ENCODE measurements at places on chromosomes 7 and 10.

DNA sequence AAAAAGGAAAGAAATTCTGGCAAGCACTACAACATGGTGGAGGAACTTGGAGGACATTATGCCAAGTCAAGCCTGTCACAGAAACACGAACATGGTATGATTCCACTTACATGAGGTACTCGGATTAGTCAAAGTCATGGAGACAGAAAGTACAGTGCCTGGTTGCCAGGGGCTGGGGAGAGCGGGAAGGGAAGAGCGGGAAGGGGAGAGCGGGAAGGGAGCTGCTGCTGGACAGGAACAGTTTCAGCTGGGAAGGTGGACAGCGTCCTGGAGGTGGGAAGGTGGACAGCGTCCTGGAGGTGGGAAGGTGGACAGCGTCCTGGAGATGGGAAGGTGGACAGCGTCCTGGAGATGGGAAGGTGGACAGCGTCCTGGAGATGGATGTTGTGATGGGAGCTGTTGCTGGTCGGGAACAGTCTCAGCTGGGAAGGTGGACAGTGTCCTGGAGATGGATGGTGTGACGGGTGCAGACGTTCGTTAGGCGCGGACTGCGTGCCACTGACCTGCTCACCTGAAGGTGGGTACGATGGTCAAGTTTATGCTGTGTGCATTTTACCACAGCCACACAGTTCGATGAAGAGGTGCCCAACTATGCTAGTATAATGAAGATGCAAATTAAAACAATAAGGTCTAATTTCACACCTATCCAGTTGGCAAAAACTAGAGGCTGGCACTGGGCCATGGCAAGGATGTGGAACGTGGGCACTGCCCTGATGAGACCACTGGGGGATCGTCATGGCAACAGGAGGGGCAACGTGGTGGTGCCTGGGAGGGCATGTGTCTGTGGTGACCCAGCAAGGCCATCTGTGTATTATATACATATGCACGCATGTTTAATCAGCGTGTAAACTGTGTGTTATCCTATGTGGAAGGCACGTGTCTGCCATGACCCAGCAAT lies 103.8 kb downstream of the NKX6-2 start:
- DNase-seq = no peak

- DNase-seq = no peak
Measured at GRCh38 chr7:127587663-127588018, 570 bp upstream of the ARF5 start.

DNA sequence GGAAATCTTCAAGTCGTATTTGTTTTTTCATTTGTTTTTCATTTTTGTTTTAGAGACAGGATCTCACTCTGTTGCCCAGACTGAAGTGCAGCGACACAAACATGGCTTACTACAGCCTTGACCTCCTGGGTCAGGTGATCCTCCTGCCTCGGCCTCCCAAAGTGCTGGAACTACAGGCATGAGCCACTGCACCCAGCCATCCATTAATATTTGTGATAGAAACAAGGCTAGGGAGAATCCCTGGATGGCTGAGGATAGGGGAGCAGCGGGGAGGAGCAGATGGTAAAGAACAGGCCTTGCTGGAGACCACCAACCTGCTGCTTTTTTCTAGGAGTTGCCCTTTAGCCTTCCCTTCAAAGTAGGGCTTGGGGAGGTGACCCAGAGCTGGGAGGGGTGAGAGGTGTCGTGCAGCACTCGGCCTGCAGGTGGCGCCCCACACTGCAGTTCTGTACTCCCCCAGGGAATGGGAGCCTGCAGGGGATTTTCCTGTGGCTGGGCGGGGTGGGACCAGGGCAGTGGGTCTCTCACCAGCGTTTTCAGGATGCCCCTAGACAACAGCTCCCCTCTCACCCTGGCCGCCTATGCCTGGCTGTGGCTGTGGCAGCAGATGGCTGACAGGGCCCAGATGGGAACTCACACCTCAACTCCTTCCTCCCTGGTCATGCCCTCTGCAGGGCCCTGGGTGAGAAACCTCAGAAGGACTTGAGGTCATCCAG lies 12.6 kb upstream of the CDH23 start:
- peak; percentile 58 for DNase-seq

DNA sequence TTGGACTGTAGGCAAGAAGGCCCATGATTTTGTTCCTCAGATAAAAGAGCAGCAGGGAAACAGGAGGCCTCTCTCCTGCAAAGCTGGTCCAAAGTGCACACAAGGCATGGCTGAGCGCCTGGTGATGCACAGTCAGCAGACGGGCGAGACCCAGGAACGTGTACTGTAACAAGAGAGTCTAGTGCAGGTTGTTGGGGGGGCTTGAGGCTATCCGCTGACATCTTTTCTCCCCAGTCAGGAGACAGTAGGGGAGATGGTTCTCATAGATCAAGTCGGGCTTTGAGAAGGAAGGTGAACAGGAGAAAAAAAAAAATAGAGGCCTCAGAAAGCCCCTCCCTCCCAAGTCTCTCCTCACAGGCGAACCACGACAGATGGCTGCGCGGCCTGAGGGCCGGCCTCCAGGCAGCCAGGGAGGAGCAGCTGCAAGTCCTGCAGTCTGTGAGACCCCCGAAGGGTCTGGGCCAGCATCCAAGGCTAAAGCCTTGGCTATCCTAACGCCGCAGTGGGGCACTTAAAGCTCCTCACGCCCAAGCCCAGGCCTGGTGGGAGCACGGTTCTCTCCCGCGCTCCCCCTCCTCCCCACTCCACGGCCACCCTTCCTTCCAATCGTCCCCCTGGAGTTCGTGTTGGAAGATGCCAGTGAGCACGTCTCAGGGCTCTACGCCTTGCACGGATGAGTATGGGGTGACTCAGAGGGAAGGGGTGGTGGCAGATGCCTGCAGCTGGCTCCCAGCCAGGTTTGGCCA lies 68.3 kb downstream of the PRKAG2 start:
- DNase-seq = peak; percentile 77

DNA sequence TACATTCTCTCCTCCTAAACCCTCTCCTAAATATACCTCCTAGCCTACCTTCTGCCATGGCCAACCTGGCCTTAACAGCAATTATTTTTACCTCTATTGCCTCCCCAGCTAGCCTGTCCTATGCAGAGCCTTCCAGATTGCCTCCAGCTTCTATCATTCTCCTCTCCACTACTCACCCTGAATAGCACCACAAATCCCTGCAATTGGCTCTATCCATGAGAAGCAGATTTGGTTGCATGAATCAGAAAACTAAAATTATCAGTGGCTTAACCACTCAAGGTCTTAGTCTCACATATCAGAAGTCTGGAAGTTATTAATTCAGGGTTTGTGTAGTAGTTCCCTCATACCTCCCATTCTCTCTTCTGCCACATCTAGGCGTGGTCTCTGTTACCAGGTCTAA lies 120.3 kb upstream of the CACUL1 start:
- DNase-seq = no peak

DNA sequence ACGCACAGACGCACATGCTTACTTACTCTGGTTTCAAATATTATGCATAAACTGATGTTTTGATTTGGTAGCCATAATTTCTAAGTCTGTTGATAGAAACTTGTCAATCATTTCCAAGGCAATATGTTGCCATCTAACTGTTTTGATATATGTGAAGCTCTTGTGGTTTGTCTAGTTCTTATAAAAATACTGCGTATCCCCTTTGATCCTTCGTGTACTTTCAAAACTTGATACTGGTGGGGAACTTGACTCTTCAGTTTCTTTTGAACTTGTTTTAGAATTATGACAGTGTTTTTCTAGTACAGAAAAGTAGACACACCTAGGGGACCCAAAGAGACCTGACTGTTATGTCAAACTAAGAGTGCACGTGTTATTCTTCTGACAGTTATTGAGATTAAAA lies 708.0 kb downstream of the LRMDA start:
- DNase-seq = no peak

All from inflammatory macrophage treated with lipopolysaccharide for 4 hours (primary cell).